NCI-H1694 (cell line): ENCODE measurements at places on chromosomes 13 and 19.
A peak's percentile ranks its signal among the peaks of the same experiment; 100 is the strongest.

DNA sequence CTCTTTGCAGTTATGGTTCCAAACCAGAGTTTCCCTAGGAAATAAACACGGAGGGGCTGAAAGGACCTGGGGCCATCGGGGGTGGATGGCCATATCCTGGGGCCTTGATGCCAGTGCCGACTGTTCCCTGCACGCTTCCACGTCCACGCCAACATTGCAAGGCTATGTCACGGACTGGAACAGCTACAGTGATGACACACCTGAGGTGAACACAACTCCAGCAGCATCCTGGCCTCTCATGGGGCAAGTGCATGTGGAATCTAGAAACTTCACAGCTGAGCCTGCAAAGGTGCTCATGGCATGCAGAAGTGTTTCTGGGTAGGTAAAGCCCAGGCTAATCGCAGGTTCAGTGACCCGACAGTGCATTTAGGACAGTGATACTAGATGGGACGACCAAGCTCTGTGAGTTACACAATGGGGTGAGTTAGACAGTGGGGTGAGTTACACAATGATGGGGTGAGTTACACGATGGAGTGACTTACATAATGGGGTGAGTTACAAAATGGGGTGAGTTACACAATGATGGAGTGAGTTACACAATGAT is 52.0 kb upstream of the GAS6 start:
- DNase-seq = no peak

DNA sequence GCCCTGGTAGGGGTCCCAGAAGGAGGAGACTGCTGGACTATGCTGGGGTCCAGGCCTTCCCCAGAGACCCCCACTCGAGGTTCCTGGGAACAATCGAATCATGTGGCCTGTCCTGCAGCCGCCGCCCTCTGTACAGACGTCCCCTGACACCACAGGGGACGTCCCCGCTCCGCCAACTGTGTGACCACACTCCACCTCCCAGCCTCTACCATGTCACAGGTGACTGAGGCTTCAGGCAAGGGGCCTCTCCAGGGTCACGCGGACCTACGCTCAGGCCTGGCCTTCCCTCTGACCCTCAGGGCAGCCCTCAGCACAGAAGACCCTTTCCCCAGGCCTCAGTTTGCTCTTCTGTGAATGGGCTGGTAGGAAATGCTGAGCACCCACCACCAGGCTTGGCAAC is 13.1 kb upstream of the TMEM161A start:
- DNase-seq = no peak

GRCh38 chr13:98487522-98487921 is 89.4 kb downstream of the STK24 start:
- DNase-seq = no peak

- no peak for DNase-seq
Measured at GRCh38 chr19:38409631-38410133, 6.8 kb downstream of the FAM98C start.

DNA sequence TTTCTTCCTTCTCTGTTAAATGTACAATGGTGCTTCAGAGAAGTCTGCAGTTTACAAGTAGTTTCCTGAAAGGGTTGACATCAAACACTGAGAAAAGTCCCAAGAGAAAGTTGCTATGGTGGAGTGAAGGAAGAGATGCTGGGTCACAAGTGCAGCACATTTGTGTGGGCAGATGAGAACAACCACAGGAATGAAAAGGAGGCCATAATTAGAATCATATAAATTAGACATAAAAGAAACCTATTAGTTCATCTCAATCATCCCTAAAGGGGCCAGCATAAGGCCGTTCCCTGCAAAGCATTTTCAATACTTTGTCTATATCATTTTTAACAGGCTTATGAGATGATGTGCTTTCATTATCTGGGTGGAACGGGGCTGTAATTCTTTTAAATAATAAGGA is 359.2 kb downstream of the IRS2 start:
- DNase-seq = no peak

DNA sequence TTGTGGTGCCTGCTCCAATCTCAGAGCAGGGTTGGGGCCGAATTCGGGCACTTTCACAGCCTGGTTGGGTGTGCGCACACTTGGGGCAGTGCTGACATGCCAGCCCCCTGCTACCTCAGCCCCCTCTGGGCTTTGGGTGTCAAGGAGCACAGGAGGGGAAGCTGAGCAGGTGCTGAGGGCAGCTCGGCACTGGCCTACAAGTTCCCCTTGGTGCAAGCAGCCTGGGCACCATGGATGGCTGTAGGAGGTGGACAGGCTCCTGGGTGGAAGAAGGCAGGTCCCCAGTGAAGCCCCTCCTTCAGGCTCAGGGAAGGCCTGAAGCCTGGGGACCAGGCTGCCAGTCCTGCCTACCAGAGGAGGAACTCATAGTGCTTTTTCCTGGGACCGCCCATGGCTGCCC is 326.6 kb downstream of the NDFIP2 start:
- DNase-seq = no peak

DNA sequence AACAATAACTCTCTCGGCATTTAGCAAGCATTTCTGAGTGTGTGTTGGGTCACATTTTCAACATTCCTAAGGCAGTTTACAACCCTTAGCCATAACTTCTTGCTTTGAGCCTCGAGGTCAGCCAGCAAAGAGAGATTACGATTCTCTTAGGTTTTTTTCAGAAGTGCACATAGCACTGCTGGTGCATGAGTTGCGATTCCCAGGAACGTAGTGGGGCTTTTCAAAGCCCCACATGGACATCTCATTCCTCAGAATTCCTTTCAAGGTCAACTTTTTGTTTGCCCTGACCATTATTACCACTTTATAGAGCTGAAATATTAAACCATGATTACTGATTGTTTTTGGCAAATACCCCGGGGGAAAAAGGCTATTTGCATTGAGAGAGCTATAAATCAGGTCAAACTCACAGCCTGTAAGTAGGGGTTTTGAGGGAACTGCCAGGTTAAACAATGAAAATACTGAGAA is 705.3 kb downstream of the GPC5 start:
- DNase-seq = no peak

DNA sequence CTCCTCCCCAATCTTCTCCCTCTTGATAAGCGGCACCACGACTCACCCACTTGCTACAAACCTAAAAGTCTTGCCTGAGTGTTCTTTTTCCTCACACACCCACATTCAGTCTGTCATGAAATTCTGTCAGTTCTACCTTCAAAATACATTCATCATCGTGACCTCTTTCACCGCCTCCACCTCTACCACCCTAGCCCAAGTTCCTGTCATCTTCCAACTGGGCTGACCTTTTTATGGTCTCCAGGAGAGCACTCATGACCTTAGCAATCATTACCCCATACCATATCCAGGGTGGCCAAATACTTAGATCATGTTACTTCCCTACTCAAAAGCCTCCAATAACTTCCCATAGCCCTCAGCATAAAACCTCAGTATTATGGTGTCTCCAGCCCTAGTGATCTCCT is 110.4 kb upstream of the TSC22D1 start:
- DNase-seq = no peak

GRCh38 chr19:14139944-14140343 is 3.6 kb upstream of the ASF1B start:
- no peak for DNase-seq

GRCh38 chr13:53126841-53127245 is 98.2 kb downstream of the OLFM4 start:
- DNase-seq = no peak

DNA sequence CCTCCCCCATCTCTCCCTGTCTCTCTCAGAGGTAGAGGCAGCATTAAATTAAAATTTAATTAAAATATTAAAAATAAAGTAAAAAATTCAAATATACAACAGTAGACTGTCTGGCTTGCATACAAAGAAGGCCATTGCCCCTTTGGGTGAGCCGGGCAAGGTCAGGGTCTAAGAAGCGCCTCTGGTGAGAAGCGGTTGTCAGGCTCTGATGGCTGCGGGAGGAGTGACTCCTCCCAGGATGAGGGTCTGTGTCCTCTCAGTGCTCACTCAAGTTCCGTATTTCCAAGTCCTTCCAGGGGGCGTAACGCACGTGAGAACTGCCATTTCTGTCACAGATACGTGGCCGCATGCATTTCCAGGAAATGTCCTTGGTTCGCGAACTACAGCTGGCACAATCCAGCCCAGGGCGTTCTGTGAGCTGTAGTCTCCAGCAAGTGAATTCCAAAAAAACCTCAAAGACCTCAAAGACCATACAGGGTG is 737 bp upstream of the ZNF181 start:
- peak; percentile 52 for DNase-seq

GRCh38 chr19:50664204-50664603 is 15.0 kb downstream of the C19orf81 start:
- no peak for DNase-seq

GRCh38 chr13:109160887-109161669 is 531.7 kb downstream of the MYO16 start:
- DNase-seq = no peak

DNA sequence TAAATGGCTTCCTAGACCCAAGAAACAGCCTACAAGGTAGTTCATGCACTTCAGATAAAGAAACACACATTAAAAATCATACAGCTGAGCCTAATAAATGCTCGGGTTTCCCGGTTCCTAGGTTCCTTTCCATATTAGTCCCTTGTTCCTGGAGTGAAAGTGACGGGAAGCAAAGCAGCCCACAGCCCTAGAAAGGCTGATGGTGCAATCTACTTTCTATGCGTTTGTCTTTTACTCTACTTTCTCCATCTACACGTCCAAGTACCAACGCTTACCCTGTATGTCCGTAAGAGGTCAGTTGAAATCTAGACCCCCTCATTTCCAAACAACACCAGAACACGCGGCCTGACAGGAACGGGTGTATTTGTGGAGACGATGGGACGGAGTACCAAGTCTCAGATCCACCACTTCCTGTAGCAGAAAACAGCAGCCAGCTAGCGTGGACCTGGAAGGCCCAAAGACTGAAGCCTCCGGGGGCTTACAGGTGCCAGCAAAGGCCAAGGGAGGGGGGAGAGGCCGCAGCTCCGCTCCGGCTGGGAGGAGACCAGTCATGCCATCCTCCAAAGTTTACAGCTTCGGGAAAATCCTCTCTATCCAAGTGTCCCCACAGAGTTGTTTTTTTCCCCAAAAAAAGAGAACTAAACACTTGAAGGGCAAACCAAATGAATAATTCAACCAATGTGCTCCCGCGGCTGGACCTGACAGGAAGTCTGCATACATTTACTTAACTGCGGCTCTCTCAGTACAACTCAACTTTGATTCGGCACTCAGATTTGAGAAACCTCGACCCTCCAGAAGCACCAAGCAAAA is 34.1 kb downstream of the STK24 start:
- no peak for DNase-seq

DNA sequence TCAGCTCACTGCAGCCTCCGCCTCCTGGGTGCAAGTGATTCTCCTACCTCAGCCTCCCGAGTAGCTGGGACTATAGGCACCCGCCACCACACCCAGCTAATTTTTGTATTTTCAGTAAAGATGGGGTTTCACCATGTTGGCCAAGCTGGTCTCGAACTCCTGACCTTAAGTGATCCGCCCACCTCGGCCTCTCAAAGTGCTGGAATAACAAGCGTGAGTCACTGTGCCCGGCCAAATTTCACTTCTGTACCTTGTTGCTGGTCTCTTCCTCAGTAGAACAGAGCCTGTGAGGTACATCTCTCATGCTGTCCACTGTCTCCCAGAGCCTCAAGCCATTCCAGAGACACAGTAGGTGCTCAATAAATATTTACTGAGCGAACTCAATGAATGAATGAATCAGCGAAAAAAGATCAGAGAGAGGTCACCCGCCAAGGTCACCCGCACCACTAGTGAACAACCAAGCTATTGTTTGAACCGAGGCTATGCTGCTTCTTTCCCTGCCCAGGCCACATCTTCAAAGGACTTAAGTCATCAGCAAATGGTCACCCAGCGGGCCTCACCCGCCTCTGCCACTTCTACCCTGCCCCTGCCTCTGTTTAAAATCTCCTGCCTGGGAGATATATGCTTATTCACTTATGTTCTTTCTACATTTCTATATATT is 9.3 kb downstream of the TMEM143 start:
- DNase-seq = no peak

GRCh38 chr13:36858290-36858689 is 39.3 kb downstream of the RFXAP start:
- DNase-seq = peak; percentile 46

GRCh38 chr19:5074407-5074806 is 105.5 kb downstream of the KDM4B start:
- DNase-seq = no peak

DNA sequence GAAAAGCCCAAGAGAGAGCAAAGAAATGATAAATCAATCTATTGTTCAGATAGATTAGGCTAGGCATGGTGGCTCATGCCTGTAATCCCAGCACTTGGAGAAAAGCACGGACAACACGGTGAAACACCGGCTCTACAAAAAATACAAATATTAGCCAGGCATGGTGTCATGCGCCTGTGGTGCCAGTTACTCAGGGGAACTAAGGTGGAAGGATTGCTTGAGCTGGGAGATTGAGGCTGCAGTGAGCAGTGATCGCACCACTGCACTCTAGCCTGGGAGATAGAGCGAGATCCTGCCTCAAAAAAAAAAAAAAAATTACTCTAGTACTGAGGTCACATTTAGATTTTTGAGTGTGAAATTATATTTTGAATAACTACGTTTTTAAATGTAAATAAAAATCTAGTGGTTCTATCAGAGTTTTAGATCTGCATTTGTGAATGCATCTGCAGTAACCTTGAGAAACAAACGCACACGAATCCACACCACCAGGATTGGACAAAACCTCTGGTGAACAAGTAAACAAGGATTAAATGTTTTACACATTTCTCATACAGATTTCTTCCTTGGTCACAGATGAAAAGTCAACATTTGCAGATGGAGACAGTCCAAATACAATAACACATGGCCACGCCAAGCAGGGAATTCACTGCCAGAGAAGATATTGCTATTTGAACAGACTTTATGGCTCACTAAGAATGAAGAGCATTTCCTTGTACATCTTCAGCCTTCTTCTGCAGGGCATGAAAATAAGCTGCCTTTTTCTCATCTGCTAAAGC is 917.6 kb downstream of the PCDH9 start:
- peak; percentile 5 for DNase-seq

GRCh38 chr13:46340011-46340410 is 47.0 kb downstream of the RUBCNL start:
- no peak for DNase-seq

DNA sequence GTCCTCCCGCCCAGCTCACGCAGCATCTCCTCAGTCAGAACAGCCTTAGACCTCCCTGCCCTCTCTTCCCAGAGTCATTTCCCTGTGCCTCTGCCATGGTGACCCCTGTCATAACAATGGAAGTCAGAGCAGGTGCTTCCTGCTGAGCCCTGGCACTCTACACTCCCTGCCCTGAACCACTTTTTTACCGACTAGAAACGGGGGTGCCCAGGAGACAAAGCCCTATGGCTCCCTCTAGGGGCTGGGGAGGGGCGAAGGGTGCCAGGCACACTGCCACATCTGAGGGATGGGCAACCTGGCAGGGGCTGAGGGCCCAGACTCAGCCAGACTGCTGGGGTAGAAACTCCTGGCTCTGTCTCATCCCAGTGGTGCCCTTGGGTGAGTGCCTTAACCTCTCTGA is 16.4 kb downstream of the ZNF574 start:
- peak; percentile 65 for DNase-seq

- DNase-seq = no peak
Measured at GRCh38 chr13:99895444-99896368, 75.9 kb downstream of the ZIC5 start.

- DNase-seq = no peak
Measured at GRCh38 chr13:27977476-27978300, 8.6 kb upstream of the CDX2 start.

- DNase-seq = peak; percentile 57
Measured at GRCh38 chr13:113836768-113837559, 26.9 kb downstream of the GAS6 start.

GRCh38 chr13:111468037-111468959 is 147.9 kb downstream of the TEX29 start:
- no peak for DNase-seq

- no peak for DNase-seq
Measured at GRCh38 chr13:30173303-30173610, 134.1 kb downstream of the KATNAL1 start.
